ENCODE measurements at places on chromosomes 1 and 21.

DNA sequence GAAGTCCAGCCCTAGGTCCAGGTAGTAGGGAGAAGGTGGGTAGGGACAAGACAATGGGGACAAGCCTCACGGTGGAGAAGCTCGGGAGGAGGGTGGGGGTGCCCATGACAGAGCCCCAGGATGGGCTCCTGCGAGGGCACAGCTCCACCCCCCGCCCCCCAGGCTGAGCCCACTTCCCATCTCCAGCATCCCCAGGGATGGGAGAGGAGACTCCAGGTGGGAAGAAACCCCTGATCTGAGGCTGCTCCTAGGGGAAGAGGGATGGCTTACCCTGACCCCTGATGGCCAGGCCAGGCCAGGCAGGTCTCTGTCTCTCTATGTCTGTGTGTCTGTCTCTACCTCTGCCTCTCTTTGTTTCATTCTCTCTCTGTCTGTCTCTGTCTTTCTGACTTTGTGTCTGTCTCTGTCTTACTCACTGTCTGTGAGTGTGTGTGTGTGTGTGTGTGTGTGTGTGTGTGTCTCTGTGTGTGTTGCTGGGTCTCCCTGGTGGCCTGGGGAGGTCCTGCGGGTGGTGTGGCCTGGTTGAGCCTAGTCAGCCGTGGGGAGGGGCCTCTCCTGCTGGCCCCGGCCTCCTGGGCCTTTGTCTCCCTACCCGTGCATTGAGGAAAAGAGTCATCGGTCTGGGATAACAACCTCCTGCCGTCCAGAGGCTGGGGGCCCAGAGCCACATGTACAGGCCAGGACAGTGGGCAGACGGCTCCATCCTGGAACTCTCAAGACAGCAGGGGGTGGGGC lies 45.7 kb downstream of the WNT9A start:
- DNase-seq: peak; percentile 20

- no peak for DNase-seq
Observed at GRCh38 chr1:198549866-198550265, 9.4 kb upstream of the ATP6V1G3 start.

- no peak for DNase-seq
Observed at GRCh38 chr1:222043444-222044292, 301.8 kb upstream of the DUSP10 start.

DNA sequence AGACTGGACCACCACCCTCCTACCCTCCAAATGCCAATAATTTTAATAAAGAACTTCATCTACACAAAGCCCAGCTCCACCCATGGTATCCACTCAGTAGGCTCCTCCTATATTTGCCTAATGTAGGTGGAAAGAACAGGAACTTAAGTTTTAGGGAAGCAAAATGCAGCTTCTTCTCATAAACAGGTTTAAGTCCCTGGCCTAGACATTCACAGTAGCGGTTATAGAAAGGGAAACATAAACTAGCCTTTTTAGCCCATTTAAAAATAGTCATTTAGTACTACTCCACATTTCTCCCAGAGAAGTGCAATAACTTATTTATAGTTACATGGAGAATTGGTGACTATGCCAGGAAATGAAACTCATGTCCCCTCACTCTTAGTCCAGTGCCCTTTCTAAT lies 56.6 kb upstream of the CPLANE2 start:
- DNase-seq: no peak

GRCh38 chr1:59232216-59232615 lies 64.7 kb upstream of the FGGY start:
- DNase-seq: no peak

DNA sequence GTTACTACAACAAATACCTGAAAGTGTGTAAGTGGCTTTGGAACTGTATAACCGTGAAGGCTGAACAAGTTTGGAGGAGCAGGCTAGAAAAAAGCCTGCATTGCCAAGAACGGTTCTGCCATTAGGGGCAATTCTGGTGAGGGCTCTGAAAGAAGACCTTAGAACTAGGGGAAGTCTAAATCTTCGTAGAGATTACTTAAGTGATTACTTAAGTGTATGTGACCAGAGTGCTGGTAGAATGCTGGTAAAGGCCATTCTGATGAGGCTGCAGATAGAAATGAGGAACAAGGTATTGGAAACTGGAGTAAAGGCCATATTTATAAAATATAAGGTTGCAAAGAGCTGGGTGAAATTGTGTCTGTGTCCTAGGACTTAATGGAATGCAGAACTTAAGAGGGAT lies 158.0 kb downstream of the CLIC6 start:
- DNase-seq: no peak

DNA sequence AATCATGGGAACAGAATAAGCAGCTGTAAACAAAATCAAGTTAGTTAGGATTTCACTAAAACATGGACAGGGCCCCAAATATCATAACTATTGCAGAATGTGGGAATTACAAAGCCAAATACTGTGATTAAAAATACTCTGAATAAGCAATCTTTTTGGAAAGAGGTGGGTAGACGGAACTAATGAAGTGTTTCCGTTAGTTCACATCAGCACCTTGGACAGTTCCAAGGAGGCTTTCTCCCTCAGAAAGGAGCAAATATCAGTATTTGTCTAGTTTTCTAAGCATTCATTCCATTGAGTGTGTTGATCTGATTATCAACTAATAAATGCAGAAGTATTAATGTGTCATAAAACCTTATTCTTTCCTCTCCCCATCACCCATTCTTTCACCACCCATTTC lies 97.4 kb downstream of the FAM78B start:
- no peak for DNase-seq

DNA sequence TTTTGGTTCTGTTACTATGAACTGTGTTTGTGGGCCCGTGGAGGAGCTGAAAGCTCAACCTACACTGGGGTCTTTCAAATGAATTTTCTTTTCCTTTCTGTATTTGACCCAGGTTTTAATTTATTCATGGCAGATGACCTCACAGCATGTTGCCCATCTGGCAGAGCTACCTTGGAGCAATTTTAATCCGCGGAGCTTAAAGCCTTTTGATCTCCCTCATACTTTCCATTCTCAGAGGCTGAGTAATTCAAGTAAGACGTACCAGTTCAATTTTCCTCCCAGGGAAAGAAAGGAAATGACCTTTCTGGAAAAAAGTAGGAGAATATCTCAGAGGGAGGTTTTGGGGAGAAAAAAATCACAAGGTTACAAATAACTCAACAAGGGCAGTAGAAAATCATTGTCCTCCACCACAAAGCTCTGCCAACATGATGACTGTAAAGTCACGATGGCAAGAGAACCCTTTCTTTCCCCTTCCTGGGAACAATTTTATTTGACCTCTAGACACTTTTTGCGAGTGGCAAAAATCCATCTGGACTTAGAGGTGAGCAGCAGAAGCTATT lies 21.6 kb upstream of the PCP4 start:
- DNase-seq: no peak

GRCh38 chr21:41497008-41497407 lies 10.9 kb downstream of the TMPRSS2 start:
- no peak for DNase-seq

- no peak for DNase-seq
Observed at GRCh38 chr1:171834821-171835220, 6.5 kb upstream of the DNM3 start.

Measured in CD4-positive, alpha-beta T cell treated with Interleukin-10 for 1 hour (primary cell).